NCI-H524 treated with DMSO at 0.1 percent for 48 hours (cell line): ENCODE measurements at places on chromosomes 12 and 14.

GRCh38 chr12:52123487-52124186 is 44.1 kb downstream of the SMIM41 start:
- DNase-seq = no peak

GRCh38 chr14:93945070-93945399 is 17.9 kb downstream of the FAM181A start:
- no peak for DNase-seq

- DNase-seq = peak; percentile 1
Measured at GRCh38 chr12:124094733-124095132, 121.7 kb downstream of the ZNF664 start.

GRCh38 chr14:104400355-104400754 is 179.2 kb upstream of the C14orf180 start:
- DNase-seq = no peak

DNA sequence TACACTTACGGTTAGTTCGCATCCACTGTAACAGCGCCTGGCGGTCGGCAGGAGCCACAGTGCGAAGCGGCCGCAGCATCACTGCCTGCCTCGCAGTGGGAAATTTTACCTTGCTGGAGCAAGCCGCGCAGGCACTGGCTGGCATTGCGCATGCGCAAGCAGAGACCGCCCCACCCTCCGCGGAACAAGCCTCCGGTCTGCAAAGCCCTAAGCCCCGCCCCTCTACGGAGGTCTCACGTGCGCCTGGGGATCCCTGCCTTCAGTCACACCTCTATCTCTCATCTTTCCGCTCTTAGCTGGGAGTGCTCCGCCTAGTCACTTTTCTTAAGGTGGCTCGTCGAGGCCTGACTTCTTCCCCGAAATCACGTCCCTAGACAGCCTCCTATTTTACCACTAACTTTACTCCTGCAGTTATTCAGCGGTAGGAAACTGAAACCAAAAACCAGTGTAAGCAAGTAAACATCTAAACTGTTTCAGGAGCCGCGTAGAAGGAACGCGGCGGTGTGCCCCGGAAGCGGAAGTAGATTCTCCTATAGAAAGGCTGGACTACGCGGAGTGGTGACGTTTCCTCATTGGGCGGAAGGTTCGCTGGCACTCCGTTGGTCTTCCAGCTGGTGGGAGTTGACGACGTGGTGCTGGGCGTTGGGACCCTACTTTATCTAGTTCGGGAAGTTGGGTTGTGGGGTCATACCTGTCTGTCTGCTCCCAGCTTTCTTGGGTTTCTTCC is at the start of gene SRP54:
TSS of gene SRP54 (plus strand) at position 572 of the 727 bp plus-strand sequence. CDS start 13,718 bp downstream, outside the sequence.
- peak; percentile 99 for DNase-seq

- no peak for DNase-seq
Measured at GRCh38 chr12:22658214-22658613, 33.2 kb downstream of the ETNK1 start.

GRCh38 chr12:67441736-67442346 is 172.7 kb downstream of the CAND1 start:
- peak; percentile 11 for DNase-seq

GRCh38 chr12:28369483-28369882 is 179.2 kb downstream of the CCDC91 start:
- DNase-seq = no peak

DNA sequence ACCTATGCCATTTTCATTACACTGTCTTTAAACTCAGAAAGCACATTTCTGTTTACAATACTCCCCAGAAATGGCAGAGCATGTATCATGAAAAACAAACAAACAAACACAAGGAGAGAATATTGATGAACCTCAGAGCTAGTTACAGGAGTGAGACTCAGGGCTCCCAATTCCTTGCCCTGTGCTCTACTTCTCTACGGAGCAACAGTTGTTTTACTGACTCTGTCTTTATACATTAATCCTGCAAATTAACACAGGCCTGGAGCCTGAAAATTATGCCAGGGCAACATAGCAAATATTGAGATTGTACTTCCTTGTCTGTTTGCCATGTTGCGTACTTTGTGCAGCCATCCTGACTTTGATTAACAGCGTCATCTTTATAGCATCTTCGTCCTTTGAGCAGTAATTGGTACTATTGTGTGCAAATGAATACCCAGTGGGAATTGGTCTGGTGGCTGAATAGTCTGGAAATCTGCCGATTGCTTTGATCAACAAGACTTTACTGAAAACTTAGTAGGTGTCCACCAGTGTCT is 15.2 kb upstream of the AKAP6 start:
- DNase-seq = no peak

GRCh38 chr12:15700595-15700994 is 88.6 kb downstream of the EPS8 start:
- no peak for DNase-seq

- DNase-seq = no peak
Measured at GRCh38 chr12:116759783-116760621, 21.9 kb downstream of the RNFT2 start.
